ENCODE measurements at places on chromosomes 4 and X.

GRCh38 chr4:130329036-130329435 is 1233.1 kb downstream of the C4orf33 start:
- DNase-seq, result no peak

DNA sequence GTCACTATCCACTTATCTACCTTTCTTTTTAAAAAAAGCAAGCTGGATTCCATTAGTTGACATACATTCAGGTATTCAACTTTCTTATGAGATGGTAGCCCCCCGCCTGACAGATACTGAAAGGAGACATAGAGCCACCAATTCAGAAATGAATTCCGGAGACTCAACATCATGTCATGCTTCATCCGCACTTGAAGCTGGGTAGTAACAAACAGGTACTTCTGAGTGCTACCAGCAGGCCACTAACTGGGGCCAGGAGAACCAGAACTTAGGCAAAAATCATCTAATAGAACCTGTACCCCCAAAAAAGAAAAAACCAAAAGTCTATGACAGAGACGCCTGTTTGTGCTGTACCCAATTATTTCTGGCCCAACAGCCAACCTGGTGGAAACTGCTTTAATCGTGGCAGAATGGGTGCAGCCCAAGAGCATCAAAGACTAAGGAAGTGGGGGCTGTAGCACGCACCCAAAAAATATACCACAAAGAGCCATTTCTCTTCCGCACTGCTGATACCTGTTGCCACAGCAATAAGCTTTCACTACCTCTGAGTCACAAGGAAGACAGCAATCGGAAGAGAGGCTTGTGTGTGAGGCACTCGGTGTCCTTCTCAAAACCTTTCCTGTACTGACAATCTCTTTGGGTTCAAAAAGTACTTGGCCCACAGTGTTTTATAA is 84.8 kb downstream of the AFAP1 start:
- peak; percentile 60 for DNase-seq

GRCh38 chrX:114650351-114650750 is 66.5 kb downstream of the HTR2C start:
- DNase-seq, result no peak

DNA sequence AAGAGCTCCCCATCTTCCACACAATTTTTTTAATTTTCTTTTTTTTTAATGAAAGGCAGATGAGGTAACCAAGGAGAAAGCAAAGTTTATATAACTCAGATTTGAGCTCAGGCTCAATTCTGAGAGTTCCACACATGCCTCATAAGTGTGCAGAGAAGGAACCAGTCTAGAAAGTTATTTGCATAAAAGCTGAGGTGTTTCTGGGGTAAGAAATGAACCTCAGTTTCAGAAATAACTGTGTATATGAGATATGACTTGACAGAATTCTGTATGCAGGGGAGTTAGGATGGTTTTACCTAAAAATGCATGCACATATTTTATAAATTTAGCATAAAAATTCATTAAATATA is 51.3 kb downstream of the DTHD1 start:
- DNase-seq, result peak; percentile 84

GRCh38 chr4:113499696-113500095 is 261.8 kb downstream of the CAMK2D start:
- no peak for DNase-seq

- no peak for DNase-seq
Measured at GRCh38 chr4:106996490-106996889, 39.6 kb downstream of the DKK2 start.

DNA sequence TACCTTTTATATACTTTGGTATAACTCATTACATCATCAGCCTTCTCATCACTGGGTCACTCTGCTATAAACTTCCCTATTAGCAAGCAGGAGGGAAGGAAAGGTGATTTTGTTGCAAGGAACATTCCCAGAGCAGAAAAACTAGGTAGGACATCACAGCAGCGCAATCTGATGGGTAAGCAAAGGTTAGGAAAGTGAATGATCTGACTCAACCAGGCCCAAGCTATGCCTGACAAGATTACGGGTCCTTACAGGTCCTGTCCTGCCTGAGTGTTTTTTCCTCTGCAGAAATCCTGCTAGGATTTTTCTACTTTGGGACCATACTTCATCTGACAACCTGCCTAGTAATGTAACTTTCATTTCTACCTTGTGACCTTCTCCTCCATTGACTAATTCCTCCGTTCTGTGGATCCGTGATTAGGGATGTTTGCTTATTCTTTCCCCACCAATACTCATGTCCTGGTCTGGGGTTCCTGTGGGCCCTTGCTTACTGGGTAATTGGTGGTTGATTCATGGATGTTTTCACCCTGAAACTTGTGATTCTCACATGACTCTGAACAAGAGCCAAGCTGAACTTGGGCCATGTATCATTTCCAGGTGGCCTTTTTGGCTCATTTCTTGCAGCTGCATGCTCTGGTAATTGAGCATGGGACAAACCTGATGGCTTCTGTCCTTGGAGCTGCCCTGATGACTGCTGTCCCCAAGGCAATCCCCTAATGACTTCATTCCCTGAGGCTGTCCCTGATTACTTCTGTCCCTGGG is 111.9 kb upstream of the KIT start:
- no peak for DNase-seq

- no peak for DNase-seq
Measured at GRCh38 chr4:73765296-73765695, 24.9 kb downstream of the CXCL8 start.

GRCh38 chrX:63930140-63930539 is 145.1 kb upstream of the ARHGEF9 start:
- DNase-seq, result no peak

DNA sequence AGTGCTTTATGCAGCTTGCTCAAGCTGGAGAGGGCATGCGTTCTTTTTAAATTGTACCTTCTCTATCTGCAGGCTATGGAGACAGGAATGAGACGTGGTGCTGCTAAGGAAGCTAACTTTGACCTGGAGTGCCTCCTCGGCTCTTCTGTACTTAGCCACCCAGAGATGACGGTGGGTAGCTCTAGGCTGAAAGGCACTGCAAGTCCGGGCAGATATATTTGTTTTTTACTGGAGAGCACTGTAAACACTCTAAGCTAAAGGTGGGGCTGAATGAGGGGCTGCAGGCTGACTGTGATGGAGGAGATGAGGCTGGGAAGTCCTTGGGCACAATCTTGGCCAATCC is 12.1 kb downstream of the ELF4 start:
- DNase-seq, result no peak

DNA sequence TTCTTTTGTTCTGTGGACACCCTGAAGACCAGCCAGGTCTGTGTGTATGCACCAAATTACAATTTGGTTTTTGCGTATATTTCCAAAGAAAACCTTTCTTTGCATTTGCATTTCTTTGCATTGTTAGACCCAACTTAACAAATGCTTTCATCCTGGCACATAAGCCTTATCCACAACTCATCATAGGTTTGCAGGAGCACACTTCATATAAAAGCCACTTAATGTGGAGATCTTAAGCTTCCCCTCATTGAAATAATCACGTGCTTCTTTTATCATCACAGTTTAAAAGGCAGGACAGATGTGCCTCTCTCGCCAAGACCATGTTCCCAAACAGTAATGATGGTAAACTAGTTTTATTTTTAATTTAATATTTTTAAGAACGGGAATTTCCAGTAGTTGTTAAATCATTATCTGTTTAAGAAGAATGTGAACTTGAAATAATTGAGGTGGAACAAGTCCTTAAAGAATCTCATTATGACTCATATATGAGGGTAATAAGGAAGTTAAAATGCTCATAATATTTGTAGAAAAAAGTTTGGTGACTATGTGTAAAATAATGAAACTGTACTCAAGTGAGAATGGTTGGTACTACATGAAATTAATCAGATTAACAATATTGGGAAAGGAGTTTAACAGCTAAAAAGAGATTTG is 65.5 kb downstream of the GLRA3 start:
- no peak for DNase-seq

GRCh38 chr4:169385376-169385775 is 114.6 kb upstream of the SH3RF1 start:
- no peak for DNase-seq

DNA sequence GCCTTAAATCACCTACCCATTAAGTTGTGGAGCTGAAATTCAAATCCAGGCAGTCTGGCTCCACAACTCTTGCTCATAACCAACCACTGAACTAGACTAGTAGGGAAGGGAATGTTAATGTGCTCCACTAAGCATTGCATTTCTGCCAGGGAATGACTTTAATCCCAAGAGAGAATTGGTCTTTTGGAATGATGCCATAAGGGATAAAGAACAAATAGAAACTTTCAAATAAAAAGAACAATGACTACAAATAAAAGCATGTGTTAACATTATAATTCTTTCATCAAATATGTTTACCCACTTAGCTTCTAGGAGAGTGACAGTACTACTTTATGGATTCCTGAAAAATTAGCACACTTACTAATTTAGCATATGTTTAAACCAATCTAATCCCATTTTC is 905.9 kb downstream of the CENPC start:
- DNase-seq, result no peak

- DNase-seq, result no peak
Measured at GRCh38 chr4:151676301-151676700, 84.5 kb downstream of the GATB start.

DNA sequence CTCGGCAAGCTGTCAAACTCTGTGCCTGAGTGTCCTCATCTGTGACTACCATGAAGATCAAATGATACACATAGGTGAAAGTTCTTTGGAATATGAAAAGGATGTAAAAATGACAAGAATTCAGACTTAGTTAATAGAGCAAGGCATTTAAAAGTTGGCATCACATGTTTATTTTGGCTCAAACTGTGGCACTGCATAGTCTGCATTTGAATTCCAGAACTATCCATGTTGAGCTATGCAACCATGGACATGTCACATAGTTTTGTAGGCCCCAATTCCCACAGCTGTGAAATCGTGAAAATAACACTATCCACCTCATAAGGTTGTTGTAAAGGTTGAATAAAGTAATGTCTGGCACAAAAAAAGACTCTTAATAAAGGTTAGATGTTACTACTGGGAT is 33.9 kb downstream of the AFF2 start:
- no peak for DNase-seq

DNA sequence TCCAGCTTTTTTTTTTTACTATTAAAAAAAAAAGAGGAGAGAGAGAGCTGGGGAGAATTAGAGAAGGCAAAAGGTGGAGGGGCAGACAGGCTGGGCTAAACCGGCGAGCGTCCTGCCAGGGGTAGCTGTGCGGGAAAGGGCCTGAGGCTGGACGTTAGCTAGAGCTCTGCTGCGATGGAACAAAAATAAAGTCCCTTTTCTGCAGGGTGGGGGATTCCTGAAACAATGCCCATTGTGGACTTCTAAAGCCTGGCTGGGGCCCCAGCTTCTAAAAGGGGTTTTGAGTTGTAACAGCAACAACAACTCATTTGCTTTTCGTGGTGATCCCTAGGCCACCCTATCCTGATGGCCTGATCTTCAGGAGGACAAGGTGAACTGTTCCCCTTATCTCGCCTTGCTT is 311.7 kb downstream of the FBXW7 start:
- DNase-seq, result no peak

- DNase-seq, result no peak
Measured at GRCh38 chr4:151000747-151001429, 14.2 kb downstream of the LRBA start.

DNA sequence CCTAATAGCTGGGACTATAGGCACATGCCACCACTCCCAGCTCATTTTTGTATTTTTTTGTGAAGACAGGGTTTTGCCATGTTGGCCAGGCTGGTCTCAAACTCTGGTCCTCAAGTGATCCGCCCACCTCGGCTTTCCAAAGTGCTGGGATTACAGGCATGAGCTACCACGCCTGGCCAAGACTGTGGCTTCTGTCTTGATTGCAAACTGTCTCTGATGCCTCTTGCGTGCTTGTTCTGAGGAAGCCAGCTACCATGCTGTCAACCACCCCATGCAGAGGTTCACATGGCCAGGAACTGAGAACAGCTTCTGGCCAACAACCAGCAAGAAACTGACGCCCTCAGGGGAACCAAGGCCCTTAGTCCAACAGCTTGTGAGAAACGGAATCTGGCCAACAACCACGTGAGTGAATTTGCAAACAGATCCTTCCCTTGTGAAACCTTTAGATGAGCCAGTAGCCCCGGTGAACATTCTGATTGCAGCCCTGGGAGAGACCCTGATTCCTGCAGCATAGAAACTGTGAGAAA is 71.2 kb downstream of the SUPT20HL2 start:
- DNase-seq, result peak; percentile 96

DNA sequence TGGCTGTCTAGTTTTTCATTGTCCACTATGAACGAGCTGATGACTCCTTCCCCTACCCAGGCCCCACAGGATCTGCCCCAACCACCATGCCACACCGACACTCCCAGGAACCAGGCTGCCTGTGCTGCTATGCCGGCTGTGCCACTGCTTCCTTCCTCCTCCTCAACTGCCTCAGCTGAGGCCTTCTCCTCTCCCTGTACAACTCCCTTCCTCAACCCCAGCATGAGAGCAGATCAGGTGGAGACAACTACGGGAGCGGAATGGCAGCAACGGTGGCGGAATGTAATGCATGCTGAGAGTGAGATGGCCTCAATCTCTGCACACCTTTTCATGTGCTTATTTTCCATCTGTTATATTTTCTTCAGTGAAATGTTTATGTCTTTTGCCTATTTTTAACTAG is 76.3 kb upstream of the ASB12 start:
- no peak for DNase-seq

GRCh38 chr4:40307627-40308497 is 27.3 kb upstream of the CHRNA9 start:
- peak; percentile 84 for DNase-seq

GRCh38 chr4:183335369-183335940 is 13.2 kb upstream of the CLDN24 start:
- no peak for DNase-seq

DNA sequence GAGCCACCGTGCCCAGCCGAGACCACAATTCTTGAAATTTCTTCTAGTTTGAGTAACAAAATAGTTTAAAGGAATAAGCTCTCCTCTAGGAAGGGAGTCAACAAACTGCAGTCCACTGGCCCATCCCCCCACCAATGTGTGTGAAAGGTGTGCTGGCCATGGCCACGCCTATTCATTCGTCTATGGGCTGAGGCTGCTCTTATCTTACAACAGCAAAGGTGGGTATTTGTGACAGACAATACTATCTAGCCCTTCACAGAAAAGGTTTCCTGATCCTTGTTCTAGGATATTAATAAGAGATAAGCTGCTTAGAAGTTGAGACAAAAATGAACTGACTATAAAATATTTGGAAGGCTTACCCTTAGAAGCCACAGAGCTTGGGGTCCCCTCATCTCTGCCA is 41.2 kb downstream of the BEND2 start:
- no peak for DNase-seq

DNA sequence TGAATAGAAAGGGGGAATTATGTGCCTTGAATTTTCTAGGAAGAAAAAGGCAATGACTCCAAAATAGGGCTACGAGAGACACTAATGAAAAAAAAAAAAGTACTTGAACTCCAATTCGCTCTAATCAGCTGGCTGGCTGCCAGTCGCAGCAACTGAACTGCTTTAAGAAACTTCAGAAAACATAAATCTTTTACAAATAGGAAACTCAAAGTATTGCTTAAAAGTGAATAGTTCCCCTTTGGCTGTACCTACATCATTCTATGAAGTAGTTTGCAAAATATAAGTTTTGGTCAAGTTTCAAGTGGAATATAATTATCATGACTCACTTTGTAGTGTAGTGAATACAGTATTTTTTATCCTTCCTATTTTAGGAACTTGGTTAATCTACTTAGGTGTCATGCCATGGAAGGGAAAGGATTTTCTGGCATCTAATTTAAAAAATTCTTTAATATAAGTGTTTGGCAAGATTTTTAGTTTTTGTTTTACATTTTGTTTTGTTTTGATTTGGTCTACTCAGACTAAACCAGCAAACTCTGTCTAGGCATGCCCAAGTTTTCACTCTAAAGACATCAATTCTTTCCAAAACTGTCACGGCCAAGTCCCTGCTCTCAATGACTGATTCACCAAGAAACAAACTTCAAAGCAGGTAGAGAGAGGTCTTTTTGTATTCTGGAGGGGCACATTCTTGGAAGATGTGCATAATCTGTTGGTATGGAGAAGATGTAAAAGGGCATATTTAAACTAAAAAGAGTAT is 382.4 kb upstream of the GALNT7 start:
- DNase-seq, result no peak
